ENCODE measurements at places on chromosomes 12 and 14.
A peak's percentile ranks its signal among the peaks of the same experiment; 100 is the strongest.

DNA sequence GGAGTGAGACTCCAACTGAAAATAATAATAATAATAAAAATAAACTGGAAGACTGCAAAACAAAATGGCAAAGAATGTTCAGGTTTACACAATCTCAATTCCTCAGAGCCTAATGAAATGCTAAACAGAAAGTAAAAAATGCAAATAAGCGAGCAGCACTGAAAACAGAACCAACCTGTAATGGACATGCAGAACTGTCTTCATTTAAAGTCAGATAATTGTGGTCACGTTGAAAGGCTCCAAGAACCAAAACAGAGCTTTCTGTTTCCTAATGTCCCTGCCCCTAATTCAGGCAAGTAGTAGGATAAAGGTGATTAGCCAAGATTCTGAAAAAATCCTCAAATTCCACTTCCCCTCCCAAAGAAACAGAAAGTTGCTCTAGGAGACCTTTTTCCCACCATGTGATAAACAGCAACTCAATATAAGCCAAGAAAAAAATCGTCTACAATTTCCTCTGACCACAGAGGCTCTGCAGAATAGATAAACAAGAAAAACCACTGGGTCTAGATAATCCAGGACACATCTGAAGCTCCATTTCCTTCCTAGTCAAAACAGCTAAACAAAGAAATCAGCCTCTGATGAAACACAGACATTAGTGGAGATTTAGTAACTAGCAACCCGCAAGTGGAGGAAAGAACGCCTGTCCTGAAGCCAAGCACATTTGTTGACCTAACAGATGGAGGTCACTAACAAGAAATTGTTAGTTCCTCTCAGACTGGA, 3.0 kb downstream of the MIS18BP1 start:
- no peak for DNase-seq

DNA sequence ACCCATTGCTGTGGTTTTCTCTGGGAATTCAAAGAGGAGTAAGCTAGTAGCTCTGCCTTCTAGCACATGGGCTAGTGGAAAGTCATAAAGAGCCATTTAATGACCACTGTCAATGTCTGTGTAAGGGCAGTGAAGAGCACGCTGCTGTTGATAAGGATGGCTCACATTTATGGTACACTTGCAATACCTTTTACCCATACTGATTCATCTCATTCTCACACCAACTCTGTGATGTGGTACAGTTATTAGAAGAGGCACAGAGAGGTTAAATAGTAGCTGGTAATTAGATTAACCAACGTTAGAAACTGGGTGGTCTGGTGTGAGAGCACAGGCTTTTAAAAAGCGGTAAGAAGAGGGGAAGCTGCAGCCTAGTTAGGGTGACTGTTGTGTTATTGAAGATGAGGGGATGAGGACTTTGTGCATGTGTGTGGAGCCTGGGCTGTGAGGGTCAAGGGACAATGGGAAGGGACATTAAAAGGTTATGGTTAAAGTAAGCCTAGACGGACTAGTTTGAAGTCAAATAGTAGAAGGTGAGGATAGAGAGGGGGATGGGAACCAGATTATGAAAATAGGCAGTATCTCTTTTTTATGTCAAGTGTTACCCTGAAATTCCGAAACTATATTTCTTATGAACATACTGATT, 25.2 kb downstream of the RASSF3 start:
- no peak for DNase-seq

DNA sequence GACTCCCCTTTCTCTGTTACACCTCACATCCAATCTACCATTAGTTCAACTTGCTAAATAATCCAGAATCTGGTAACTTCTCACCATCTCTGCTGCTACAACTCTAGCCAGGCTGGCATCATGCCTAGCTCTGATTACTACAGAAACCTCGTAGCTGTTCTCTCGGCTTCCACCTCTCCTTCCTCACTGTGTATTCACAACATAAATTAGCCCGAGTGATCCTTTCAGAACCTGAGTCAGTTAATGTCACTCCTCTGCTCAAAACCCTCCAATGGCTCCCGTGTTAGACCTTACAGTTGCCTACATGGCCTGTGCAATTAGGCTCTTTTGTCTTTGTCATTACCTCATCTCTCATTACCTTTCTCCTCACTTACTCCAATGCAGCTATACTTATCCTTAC, 139.4 kb downstream of the PDE3A start:
- no peak for DNase-seq

DNA sequence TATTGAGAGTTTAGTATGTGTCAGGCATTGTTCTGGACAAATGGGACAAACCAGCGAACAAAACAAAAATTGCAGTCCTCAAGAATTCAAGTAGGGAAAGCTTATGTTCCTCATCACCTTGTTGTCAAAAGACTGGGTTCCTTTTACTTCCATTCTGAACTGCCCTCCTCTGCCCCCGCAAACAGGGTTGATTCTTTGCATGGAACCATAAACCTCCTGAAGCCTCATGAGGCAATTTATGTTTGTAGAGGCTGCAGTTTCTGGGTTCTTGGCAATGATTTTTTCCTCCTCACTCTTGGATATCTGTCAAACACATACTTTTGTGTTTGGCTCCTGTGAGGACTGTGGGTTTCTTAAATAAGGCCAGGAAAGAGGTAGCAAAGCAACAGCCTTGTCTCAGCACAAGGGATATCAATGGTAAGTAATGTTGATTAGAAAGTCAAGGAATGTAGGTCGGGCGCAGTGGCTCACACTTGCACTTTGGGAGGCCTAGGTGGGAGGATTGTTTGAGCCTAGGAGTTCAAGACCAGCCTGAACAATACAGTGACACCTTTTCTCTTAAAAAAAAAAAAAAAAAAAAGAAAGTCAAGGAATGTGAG, 13.9 kb downstream of the COPZ1 start:
- no peak for DNase-seq

- DNase-seq, result no peak
Measured at GRCh38 chr12:51954561-51955361, 3.3 kb downstream of the ACVR1B start.

- no peak for DNase-seq
Measured at GRCh38 chr14:73422515-73422914, 35.8 kb downstream of the NUMB start.

DNA sequence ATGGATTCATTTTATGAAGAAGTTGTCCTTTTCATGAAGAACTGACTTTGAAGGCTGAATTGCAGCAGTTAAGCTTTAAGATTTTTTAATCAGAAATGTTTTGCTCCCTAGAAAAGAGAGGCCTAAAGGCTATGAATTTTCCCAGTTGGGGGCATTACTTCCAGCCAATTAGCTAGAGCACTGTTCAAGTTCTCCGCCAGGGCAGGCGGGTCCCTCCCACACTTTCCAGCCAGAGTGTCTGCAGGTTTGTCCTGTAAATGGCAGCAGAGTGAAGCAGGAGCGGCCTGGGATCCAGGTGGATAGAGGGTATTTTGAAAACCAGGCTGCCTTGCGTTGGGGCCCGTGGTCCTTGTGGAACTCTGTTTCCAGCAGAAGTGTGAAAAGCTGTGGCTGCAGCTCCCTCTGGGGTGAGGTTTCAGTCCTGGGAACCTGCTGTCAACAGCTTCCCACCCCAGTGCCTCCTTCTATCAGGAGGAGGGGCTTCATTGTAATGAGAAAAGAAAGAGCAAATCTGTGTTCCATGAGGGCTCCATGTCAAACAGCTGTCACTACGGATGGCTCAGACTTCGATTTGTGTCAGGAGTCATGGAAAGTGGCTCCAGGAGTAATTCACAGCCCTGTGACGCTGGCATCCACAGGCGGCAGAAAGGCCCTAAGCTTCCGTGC, 210.7 kb upstream of the TMEM132C start:
- DNase-seq, result peak; percentile 4

DNA sequence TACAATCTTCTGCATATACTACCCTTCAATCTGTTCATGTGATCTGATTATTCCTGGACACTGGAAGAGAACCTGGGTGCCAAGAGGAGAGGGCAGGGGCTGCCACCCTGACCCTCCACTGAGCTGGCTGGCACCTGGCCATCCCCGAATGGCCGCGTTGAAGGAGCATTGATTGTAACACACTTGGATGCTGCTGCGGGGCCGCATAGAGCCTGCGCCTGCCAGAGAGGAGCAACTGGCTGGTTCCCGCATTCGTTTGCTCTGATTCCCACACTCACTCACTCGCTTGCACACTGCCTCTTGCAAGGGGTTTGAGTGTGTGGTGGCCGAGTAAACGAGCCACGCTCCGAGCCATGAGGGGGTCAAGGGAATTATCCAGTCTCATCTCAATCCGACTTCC, 32.4 kb downstream of the PSEN1 start:
- no peak for DNase-seq

DNA sequence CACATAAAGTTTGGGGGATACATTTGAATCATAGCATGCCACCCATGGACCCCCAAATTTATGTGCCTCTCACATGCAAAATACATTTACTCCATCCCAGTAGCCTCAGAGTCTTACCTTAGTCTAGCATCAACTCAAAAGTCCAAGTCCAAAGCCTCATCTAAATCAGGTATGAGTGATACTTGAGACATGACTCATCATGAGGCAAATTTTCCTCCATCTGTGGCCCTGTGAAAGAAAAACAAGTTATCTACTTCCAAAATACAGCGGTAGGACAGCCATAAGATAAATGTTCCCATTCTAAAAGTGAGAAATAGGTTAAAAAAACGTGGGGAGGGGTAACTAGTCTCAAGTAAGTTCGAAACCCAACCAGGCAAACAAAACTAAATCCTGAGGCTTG, 444.2 kb downstream of the SNAPC1 start:
- DNase-seq, result no peak

- no peak for DNase-seq
Measured at GRCh38 chr12:119838826-119839600, 38.1 kb downstream of the CIT start.

GRCh38 chr14:74619672-74620131, 7.7 kb upstream of the LTBP2 start:
- no peak for DNase-seq

DNA sequence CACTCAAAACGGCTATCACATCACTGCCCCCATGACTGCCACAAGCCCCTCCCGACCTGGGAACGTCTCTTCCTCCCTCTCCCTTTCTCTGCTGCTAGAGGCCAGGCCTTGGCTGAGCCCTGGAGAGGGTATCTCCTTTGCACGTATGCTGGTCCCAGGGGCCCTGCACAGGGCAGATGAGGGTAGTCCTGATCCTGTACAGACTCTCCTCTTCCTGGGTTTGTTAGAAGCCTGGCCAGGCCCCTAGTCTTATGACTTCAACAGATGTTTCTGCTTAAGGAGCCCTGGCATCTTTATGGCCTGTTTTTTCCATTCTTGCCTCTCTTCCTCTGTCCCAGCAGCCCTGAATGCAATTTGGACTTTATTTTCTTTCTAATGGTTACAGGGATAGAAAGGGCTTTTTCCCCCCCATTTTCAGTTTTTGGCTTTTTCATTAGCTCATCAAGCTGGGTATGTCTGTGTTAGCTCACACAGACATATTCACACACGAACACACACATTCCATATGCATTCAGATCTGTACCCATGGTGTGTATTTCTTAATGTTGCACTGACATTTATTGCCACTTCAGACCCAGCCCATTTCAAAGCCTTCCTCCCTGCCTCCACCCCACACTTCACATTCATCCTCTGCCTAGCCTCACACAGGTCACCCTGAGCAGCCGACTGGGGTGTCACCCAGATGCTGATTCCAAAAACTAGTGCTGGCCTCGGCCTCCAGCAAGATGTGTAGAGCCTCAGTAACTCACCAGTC, 203.2 kb downstream of the ZFP36L1 start:
- DNase-seq, result no peak

GRCh38 chr12:17344649-17345048, 738.7 kb upstream of the LMO3 start:
- DNase-seq, result no peak

DNA sequence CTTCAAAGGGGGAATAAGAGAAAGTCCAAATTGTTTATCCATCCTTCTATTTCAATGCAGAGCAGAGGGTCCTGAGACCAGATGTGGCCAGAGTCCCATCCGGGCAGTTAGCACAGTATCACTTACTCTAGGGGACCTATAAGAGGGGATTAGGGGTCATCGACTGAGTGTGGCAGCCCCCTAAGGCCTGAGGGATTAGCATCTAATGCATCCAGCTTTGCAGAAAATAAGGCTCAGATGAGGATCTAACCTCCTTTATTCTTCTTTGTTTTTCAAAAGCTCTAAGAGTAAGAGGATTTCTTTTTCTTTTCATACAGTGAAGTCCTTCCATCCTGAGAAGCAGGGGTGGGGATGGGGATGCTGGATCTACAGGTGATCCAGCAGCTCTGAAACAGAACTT, 43.5 kb downstream of the NEUROD4 start:
- DNase-seq, result no peak

DNA sequence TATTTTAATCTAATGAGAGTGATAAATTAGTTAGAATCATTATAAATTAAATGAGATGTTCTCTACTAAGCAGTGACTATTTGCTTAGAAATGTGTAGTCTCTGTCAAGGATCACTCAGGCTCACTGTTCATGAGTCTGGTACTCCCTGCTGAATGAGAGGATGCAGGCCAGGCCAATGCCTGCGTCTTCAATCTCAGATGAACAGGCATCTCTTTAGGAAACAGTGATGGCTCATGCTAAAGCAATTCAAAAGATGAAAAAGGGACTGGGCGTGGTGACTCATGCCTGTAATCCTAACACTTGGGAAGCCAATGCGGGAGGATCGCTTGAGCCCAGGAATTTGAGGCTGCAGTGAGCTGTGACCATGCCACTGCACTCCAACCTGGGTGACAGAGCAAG, 106.8 kb downstream of the ZFC3H1 start:
- DNase-seq, result no peak

GRCh38 chr14:68263563-68264259, 444.1 kb downstream of the RAD51B start:
- DNase-seq, result no peak

DNA sequence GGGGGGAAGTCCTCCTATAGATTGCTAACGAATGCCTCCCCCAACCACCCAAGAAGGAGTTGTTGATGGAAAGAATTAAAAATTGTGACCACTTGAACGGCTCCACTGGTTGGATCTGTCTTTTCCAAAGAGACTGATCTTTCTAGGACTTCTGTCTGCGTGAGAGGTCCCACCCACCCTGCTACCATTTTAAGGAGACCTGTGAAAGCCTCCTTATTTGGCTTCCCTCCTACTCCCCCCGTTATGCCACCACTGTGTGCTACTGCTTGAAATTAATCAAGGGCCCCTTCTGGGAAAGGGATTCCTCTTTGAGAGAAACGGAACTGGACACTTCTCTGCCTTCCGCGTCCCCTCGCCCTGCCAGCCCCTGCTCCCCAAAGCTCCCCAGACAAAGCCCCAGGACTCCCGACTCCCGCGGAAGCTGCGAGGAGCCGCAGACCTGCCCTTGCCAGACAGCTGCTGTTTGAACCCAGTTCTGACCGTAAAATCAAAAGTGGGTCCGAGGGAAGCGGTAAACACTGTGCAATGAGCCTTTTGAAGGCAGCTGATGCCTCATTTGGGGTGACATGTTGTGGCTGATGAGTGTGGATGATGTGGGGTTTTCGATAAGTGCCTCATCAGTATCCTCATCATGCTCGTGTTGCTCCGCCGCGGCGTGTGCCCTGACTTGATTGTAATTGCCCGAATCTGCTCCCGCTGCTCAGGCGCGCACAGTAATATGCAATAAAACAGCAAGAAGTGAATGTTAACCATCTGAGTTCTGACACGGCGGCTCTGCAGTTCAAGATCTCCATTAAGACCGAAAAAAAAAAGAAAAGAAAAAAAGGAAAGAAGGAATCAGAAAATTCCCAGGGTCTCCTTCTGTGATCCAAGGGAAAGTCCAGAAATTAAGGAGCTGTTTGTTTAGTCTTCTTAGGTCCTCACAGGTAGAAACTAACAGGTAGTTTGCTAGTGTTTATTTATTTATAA, 48.2 kb downstream of the MBIP start:
- DNase-seq, result no peak
